ENCODE measurements at places on chromosomes 13 and 19.

GRCh38 chr19:28169168-28169887 is 1043.6 kb downstream of the UQCRFS1 start:
- DNase-seq = no peak

DNA sequence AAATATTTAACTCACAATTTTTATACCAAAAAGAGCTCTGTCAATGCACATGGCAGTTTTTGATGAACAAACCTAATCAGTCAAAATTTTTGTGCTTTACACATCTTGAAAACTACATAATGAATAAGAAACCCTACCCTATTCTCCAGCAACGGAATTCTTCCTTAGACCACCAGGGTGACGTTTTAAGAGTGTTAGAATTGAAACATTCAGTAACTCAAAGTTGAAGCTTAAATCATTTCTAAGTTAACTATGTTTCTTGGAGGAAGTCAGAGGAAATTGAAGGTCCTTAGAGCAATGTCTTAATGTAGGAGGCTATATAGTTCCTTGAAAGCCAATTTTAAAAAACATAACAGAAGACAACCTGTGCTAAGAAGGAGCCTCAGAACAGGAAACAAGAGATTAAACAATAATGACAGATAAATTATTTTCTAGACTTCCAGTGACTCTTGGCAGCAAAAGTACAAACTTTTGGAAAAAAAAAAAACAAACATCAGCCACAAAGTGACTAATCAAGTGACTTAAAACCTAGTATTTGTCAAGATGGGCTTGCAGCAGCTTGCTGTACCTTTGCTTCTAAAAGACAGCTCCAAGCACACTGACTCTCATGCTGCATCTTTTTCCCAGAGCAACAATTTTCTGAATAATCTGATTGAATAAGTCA is 6.2 kb downstream of the SPRY2 start:
- DNase-seq = no peak

DNA sequence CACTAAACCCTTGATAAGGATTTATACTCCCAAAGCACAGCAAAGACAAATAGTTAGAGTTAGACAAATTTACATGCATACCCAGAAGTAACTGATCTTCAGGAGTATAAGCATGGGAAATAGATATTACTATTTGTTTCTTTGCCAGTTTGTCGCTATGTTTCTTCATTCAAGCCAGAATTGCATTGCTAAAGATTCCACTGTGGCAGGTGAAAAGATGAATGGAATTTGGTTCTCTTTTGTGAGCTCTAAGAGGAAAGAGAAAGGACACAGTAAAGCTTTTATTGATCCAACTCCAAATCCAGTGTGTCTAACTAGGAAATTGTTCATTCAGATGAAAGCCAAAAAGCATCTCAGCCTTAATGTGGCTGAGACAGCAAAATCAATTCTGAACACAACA is 292.3 kb upstream of the SPRY2 start:
- DNase-seq = no peak

DNA sequence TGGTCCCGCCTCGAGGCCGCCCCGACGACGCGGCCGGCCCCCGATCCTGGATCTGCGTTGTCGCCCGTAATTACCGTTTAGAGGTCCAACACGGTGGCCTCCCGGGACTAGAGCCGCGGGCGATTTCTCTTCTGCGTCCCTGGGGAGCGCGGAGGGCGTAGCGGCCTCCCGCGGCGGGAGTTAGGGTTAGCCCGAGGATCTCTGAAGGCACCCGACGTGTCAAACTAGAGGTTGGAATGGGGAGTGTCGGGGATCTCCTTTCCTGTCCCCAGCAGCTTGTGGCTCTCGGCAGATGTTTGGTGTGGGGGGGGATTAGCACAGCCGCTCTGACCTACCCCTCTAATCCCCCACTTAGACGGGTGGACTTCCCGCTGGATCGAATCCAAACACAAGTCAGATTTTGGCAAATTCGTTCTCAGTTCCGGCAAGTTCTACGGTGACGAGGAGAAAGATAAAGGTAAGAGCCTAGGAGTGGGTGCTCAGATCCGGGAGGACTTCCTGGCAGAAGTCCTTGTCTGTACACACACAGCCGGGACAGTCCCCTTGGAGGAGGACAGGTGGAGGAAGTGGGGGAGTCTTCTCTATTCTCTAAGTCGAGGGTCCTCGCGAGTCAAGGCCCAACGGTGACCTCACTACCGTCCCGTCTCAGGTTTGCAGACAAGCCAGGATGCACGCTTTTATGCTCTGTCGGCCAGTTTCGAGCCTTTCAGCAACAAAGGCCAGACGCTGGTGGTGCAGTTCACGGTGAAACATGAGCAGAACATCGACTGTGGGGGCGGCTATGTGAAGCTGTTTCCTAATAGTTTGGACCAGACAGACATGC is 581 bp downstream of the CALR start:
- DNase-seq = no peak

All from naive thymus-derived CD4-positive, alpha-beta T cell (primary cell).